ENCODE measurements at places on chromosomes 7 and 10.

GRCh38 chr7:155296788-155297516 is 726 bp upstream of the INSIG1 start:
- DNase-seq: peak; percentile 87

- DNase-seq: no peak
These were observed 11.8 kb upstream of the GALNT17 start for GRCh38 chr7:71120096-71120495.

DNA sequence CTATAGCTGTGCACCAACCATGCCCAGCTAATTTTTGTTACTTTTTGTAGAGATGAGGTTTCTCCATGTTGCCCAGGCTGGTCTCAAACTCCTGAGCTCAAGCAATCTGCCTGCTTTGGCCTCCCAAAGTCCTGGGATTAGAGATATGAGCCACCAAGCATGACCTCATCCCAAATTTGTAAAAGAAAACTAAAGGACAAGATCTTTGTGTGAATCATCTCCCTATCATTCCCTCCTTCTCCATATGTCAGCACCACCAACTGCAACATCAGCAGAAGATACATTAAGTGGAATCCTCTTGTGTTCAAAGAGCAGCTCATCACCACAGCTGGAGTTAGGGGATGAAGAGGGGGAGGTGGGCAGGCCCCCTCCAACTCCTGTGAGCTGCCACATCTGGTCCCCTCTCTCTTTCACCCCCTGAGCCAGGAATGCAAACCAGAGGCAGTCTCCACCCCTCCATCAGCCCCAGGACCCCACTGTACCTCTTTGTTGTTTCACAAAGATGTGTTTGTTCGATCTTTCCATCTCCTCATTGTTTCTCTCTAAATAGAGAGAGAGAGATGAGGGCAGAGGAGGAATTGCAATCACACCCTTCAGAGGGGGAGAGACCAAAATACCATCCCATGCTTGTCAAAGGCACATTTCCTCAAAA is 47.3 kb upstream of the PIP4K2A start:
- no peak for DNase-seq

- DNase-seq: no peak
These were observed 26.4 kb downstream of the BMPR1A start for GRCh38 chr10:86782701-86783418.

- no peak for DNase-seq
These were observed 178.3 kb downstream of the CDCA7L start for GRCh38 chr7:21767300-21767900.

DNA sequence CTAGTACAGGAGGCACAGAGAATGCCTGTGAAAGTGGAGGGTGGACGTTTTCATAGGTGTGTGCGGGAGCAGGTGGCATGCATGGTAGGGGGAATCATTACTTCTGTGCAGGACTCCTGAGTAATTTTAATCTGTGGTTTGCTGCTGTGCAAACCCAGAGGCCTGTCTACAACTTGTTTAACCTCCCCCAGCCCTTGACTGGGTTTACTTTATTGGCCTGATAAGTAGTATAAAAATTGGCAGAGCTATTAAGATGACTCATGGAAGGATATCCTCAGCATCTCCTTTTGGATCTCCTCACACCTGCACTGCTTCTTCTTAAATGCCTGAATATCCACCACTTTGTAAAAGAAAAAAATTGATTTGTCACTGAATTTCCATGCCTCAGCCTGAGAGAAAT is 104.8 kb downstream of the AUTS2 start:
- DNase-seq: no peak

DNA sequence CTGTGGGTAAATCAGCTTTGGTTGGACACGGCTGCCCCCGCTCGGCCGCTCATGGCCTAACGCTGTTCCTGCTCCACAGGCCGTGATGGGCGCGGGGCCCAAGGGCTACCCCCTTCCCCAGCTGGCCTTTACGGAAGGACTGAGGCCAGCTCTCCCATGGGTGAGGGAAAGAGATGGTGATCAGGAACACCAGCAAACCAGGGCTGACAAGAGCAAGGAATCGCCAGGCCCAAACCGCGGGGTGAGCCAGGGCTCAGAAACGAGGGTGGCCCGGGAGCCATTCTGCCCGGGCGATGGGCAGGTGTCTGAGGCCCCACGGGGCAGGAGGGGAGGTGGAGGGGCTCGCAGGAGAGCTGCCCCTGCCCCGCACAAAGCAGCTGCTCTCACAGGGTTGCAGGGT is 26.6 kb downstream of the GPER1 start:
- no peak for DNase-seq

DNA sequence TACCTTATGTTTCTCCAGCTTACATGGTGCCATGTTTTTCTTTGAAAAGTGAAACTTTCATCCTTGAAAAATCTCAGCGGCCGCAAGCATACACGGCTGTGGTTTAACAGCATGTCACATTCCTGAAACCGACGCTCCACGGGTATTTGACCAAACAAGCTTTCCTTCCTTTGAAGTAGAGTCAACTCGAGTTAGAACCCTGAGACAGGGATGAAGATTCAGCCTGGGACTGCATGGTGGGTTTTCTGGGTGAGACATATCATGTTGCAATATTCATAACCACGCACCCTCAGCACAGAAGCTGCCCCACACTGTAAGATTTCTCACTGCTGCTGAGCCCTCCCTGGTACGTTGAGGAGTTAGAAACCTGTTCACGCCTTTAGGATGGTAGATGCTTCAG is 8.1 kb downstream of the CYP26A1 start:
- DNase-seq: no peak

DNA sequence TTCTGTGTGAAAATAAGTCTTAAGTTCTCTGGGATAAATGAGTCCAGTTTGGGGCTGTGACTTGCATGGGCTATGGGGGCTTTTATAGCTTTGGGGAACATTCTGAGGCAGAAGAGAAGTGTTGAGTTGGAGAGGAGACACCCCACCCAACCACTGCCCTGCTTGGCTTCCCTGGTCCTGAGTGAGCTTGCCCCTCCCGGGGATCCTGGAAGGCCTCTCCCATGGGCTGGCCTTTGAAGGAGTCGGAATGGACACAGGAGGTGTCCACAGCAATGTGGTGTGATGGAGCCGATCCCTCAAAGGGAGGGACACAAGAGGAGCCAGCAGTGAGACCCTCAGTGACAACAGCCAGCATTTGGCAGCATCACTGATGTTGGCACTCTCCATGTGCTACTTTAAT is 89.8 kb downstream of the GLRX3 start:
- no peak for DNase-seq

- no peak for DNase-seq
These were observed 89.1 kb downstream of the MMRN2 start for GRCh38 chr10:86868353-86868752.

- no peak for DNase-seq
These were observed 4.1 kb upstream of the NACAD start for GRCh38 chr7:45092931-45093235.

DNA sequence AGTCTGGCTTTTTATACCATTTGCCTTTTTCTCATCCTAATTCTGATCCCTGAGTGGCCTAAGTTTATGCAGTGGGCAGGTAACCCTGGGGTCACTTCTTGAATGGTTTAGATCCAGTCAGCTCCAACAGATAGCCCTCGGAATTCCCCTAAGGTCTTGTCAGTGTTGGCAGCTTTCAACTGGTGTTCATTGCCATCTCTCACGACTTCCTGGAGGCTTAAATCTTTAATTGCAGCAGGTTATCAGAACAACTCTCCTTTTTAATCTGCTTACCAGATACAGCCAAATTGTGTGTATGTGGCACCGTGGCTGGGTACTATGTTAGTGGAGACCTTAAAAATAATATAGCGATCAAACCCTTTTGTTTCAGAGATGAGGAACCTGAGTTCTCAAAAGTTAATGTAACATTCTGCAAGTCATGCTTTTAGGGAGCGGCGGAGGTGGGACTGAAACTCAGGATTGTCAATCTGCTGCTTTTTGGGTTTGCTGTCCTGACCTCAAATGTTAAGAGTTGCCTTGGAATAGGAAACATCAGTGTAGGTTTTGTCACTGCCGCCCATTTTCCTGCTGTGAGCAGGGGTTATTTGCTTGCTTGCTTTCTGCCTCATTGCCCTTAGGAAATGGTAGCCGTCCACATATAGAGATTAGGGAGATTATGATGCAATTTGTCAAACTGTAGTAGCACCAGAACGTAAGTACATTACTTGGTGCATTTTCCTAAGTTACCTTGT is 818 bp downstream of the DLD start:
- no peak for DNase-seq

DNA sequence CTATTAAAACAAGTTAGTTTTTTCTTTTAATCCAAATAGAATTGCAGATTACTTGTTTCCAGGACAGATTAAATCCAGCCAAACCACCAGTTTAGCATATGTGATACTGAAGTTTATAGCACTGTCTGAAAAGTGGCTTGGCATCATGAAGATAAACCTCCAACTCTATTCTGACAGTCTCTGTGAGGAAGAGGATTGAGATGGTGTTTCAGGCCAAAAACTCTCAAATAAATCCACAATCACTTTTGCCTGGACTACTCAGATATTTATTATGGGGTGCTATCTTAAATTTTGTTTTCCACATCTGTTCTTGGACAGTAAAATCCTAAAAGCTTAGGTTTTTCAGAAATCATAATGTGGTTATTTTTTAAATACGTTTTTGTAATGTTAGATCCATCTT is 161.7 kb upstream of the SEMA3C start:
- no peak for DNase-seq

- DNase-seq: no peak
These were observed 39.9 kb upstream of the ZNF107 start for GRCh38 chr7:64626083-64626469.

- DNase-seq: no peak
These were observed 17.3 kb upstream of the BLOC1S2 start for GRCh38 chr10:100303724-100304319.

GRCh38 chr7:43689115-43689514 is 40.2 kb downstream of the COA1 start:
- DNase-seq: no peak

DNA sequence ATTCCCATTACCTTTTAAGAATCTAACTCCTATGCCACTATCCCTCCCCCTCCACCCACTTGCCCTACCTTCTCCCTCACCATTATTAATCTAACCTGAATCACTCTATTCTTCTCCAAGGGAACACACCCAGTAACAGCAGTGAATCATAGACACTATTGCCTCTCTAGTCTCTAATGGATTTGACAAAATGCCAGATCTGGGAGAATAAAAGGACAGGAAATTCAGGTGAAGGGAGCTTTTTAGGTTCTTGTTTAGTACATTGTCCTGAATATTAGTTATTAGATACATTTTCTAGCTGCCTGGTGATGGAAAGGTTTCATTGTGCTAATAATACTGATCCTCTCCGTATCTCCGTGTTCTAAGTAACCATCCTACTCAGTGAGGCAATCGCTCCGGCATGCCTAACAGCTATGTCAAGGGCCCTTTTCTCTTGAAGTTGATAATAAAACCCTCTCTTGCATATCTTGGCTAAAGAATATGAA is 4.1 kb upstream of the SFR1 start:
- no peak for DNase-seq

- no peak for DNase-seq
These were observed 181.9 kb downstream of the CYP26A1 start for GRCh38 chr10:93255546-93255945.

DNA sequence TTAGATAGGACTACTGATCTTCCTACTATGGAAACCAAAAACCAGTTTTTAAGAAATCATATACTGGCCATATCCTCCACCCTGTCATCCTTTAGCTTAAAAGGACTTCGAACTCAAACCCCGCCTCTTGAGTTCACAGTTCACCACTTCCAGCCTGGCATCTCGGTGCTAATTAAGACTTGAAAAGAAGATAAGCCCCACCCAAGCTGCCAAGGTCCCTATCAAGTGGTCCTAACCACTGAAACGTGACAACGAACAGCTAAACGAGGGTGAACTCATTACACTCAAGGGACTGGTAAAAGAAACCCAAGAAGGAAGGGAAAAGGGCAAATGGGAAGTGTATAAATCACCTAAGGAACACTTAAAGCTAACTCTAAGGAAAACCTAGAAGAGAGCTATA is 16.1 kb downstream of the COL17A1 start:
- no peak for DNase-seq

- no peak for DNase-seq
These were observed 62.1 kb upstream of the PRKAR2B start for GRCh38 chr7:106982415-106982814.

All from activated T-cell treated with anti-CD3 and anti-CD28 coated beads, Interleukin-2, amount 50 U/mL, for 24 hours (primary cell).